ENCODE measurements at places on chromosomes 4 and X. TPM values are rescaled to one million over a fixed set of nuclear protein-coding genes. Genes with fewer than 3 reads are reported as not detected.

DNA sequence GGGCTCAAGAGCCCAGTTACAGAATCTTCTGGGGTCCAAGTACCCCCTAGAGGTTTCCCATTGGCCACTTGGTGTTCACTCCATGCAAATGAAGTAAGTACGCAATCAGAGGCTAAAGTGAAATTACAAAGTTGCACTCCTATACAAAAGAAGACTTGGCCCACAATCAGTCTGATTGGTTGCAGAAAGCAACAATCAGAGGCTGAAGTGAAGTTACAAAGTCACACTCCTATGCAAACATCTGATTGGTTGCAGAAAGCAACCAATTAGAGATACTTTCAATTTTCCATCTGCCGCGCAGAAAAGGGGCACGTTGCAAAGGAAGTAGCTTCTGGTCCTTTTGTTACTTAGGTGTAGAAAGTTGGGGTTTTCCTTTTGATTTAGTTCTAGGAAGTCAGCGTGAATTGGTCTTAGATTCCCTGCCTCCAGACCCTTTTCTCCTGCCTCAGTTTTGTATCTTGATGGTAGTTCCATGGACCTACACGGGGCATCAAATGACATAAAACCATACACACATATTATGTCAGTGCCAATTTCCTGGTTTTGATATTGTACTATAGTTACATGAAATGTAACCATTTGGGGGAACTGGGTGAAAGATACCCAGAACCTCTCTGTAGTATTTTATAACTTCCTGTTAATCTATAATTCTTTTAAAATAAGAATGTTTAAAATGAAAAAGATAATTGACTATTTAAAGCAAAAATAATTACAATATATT, 12.4 kb upstream of the PIN4 start:
- DNase-seq = no peak

Gene UBA1
- total RNA-seq = 89.8 TPM

DNA sequence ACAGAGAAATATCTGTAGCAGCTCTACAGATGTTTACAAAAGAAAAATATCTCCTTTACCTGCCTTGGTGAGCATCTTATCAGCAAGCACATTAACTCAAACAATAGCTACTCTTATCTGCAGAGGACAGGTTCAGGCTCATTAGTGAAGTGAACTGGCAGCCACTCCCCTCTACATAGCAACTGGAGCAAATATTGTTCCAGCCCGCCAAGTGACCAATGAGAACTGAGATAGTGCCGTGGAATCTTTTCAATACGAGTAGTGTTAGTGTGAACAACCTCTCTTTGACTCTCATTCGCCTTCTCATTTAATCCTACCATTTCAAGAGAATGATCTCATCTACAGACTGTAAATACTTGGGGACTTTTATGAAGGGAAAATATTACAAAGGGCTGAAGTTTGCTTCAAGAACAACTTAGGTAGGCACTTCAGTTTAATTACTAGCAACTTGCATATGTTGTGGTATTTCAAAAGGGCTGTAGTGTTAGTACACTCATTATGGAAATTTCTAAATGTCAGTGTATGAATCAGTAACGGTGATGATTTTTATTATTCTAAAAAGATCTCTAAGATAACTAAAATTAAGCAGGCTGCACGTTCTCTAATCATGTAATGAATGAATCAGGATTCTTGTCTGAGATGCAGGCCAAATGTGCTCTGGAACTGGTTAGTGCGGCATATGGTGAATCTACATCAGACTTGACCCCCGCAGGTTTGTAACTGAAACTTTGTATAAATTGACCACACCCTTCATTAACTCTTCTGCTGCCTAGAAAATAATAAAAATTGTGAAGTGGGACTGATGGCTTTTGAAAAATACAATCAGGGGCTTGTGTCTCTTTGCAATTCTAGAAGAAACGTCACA, 72.4 kb downstream of the PALLD start:
- DNase-seq = no peak

Gene REELD1
- not detected for total RNA-seq

Gene AFP
- not detected for total RNA-seq
